ENCODE measurements at places on chromosomes 4 and X.

DNA sequence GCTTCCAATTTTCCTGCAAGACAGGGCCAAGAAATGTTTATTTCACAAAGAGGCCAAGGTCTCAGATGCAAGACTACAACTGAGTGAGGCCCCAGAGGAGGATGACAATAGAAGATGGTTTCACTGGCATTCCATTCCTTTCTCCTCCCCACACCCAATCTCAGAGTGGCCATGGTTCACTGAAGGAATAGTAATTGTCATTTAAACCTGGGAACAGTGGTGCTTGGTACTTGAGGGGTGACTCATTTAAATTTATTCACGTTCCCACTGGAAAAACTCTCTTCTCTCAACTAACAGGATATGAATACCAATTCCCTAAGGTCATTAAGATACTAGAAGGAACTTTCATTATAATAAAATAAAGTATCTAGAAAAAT, 35.3 kb upstream of the CXCL8 start:
- DNase-seq: peak; percentile 62

GRCh38 chrX:38318606-38319005, 8.7 kb downstream of the RPGR start:
- DNase-seq: no peak

DNA sequence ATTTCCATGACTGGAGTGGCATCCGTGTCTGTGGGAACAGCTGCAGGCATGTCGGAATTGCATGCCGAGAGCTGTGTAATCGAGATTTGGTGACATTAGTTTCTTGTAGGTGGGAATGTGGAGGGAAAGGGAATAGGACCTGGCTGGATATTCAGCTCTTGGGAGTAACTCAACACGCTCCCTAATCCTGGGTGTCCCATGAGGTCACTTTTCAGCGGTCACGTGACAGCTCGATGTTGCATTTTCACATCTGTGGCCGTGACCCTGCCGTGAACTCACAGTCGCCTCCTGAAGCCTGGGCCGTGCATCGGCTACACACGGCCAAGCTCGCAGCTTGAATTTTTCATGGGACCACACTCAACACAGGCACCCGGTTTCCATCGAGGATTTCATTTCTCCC, 25.8 kb upstream of the PSAPL1 start:
- no peak for DNase-seq

DNA sequence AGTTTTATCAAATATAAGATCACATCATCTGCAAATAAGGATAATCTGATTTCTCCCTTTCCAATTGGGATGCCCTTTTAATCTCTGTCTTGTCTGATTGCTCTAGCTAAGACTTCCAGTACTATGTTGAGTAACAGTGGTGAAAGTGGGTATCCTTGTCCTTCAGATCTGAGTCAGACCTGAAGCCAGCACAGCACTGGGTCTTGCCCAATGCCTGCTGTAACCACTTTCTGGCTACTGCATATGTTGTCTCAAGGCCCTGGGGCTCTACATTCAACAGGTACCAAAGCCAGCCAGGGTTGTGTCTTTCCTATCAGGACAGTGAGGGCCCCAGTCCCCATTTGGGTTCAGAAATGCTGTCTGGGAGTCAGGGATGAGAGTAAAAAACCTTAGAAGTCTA, 90.3 kb downstream of the CYSLTR1 start:
- DNase-seq: no peak

DNA sequence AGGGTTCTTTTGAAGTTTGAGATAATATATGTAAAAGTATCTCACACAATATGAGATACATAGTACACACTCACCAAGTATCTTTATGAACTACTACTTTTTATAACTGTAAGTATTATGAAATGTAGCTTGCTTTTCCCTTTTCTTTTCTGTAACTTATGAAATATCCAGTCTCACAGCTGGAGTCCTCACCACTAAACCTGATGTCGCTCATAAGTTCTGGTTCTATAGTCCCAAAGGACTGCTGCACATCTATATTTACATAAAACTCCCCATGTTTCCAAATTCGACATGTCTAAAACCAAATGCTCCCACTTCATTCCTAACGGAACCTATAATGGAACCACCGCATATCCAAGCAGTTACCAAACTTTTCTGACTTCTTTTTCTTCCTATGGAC, 186.5 kb upstream of the SLC7A11 start:
- no peak for DNase-seq

- no peak for DNase-seq
Observed at GRCh38 chrX:125757794-125758564, 408.1 kb downstream of the DCAF12L2 start.

DNA sequence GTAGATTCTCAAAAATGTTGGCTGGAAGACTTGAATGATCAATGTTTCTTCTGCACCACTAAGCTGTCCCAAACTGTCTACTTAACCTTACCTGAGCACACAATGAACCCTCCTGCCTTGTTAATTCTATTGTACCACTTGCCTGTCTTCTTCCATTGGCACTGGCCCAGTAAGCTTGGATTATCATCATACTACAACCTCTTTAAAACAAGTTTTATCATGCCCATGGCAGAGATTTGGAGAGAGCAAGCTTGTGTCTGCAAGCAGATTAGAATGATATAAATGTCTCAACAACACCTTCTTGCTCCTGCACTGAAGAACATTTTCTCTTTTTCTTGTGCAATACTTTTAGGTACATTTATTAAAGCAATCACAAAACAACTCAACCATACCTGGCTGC, 74.0 kb upstream of the VMA21 start:
- DNase-seq: no peak

DNA sequence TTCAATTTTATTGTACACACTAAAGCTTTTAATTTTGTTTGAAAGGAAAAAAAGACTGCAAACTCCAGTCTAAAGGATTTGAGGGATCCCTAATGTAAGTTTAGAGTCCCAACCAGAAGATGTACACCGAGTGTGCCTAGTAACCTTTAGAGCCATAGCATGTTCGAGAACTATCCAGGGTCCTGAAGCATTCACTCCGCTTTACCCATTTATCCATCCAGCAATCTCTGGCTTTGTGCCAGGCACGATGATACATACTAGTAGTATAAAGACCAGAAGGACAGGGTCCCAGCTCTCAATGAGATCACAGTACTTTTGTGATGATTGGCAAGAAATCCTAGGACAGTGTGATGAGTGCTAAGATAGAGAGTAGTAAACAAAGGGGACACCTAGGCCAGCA, 168.7 kb downstream of the STK32B start:
- DNase-seq: no peak

DNA sequence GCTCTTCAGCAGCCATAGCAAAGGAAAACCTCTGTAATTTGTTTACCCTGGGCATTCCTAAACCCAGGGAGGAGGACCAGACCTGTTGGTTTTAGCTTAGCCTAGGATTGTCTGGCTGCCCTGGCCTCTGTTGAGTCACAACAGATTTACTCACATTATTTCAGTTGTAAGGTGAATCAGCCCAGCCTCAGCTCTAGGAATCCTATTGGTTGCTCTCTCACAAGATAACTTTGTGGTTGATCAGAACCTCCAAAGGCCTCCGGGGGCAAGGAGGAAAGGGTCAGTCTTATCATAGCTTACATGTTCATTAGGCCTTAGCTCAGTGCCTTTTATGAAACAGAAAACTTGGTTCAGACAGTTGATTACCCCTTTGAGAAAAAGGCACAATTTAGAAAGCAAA, 41.0 kb downstream of the PDK3 start:
- DNase-seq: no peak

DNA sequence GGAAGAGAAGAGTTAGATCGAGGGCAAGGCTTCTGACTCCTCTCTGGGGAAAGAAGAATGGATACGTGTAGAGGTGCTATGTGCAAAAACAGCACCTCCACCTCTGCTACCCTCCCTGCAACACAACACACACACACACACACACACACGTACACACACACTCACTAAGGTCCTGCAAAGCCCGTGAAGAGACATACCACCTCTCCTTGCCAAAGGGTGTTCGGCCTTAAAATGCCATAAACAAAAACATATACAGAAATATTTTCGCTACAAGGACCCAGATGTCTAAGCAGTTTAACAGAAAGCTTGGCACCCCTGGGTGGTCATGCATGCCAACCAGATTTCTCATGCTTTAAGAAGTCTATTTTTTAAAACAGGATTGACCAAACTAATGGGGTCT, 1.5 kb downstream of the TIFA start:
- DNase-seq: peak; percentile 1

GRCh38 chrX:78330540-78330939, 3.1 kb upstream of the CYSLTR1 start:
- DNase-seq: no peak

GRCh38 chr4:52869196-52869595, 7.1 kb downstream of the RASL11B start:
- DNase-seq: no peak

- no peak for DNase-seq
Observed at GRCh38 chr4:141131723-141132071, 1.6 kb downstream of the RNF150 start.
